ENCODE measurements at places on chromosomes 13 and 19.

GRCh38 chr13:94548821-94549231 is 47.1 kb downstream of the TGDS start:
- DNase-seq, result no peak

DNA sequence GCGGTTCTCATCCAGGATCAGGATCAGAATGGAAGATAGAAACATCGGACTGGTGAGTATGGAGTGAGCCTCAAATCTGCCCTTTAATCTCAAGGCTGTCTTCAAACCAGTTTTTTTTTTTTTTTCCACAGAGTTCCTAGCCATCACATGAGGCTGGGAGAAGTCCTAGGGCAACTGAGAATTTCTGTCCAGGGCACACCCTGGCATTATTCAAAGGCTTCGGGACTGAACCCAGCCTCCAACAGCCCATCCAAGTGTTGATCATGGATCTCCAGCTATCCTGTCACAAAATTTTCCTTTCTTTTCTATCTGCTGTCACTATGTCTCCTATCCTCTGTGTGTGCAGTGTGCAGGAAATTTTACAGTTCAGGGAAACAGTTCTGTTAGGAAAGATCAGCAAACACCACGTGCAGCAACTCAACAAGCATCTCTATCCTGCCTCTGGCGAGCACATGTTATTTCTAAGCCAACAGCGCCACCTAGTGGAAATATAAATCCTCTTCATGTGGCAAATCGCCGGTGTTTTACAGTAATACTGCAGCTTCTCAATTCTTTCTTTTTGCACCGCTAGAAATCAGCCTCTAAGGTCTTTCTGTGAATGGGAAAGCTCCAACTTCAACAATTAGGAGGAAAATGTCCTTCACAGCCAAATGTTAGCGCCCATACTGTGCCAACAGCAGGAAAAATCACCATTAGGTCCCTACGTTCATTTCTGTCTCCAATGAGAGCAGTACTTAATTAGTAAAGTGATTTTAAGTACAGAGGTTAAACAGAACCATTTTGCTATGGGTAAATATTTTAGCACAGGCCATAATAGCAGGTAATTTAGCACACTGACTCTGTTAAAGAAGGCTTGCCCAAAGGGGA is 21.4 kb upstream of the ZNF181 start:
- DNase-seq, result no peak

- no peak for DNase-seq
These were observed 88.2 kb upstream of the ARGLU1 start for GRCh38 chr13:106656186-106656585.

GRCh38 chr19:11560404-11561051 is 1.5 kb upstream of the ELOF1 start:
- no peak for DNase-seq

- DNase-seq, result no peak
These were observed 276.4 kb downstream of the KCNRG start for GRCh38 chr13:50291611-50292010.

DNA sequence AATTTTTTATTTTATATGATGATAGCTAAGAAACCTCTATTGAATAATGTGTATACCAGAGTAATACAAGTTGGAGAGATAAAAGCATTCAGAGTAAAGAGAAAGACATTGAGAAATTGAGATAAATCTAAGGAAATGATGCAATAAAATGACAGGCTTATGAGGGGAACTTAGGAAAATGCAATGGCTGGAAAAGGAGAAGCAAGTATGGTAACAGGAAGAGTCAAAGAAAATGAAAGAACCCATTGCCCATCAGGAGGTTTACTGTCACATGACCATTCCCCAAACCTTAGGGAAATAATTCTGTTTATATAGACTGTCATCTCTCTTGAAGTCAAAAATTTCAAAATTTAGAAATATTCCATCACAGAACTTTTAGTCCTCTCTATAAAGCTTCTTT is 808.0 kb upstream of the PRR20A start:
- DNase-seq, result no peak

- DNase-seq, result no peak
These were observed 24.4 kb upstream of the OR7C2 start for GRCh38 chr19:14916848-14917247.

DNA sequence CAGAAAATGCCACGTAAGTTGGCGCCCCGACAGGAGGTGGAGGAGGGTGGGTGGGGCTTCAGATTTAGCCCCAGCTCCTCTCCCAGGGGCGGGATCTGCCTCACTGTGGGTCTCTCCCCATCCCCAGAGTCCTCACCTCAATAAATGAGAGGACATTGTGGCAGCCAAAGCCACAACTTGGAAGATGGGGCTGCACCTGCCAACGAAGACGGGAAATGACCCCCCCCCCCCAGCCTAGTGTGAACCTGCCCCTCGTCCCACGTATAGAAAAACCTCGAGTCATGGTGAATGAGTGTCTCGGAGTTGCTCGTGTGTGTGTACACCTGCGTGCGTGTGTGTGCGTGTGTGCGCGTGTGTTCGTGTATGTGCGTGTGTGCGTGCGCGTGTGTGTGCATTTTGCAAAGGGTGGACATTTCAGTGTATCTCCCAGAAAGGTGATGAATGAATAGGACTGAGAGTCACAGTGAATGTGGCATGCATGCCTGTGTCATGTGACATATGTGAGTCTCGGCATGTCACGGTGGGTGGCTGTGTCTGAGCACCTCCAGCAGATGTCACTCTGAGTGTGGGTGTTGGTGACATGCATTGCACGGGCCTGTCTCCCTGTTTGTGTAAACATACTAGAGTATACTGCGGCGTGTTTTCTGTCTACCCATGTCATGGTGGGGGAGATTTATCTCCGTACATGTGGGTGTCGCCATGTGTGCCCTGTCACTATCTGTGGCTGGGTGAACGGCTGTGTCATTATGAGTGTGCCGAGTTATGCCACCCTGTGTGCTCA is 1.5 kb upstream of the TRAPPC5 start:
- DNase-seq, result no peak

GRCh38 chr13:105127732-105128131 is 1407.7 kb downstream of the EFNB2 start:
- DNase-seq, result no peak

DNA sequence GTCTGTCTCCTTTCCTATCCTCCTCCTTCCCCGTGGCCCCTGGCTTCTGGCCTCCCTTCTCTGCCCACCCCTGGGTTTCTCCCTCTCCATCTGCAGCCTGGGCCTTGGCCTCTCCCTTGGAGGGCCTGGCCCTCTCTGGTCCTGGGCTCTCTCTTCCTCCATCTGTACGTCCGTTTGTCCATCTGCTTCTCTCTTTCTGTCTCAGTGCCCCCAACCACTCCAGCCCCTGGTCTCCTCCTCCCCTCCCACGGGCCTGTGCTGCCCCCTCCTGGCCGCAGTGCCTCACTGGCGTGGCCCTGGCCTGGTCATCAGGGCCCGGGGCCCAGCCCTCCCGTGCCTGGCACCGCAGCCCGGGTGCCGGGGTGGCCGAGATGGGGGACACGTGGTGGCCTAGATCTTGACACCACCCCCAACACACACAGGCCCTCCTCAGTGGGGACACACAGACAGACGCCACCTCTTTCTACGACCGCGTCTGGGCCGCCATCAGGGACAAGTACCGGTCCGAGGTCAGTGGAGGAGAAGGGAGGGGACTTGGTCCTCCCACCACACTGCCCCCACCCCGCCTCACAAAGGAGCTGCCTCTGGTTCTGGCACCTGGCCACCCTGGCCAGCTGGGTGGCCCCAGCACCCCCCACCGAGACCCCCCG is 11.3 kb downstream of the PRKCSH start:
- DNase-seq, result no peak

- no peak for DNase-seq
These were observed 10.7 kb downstream of the PTGIR start for GRCh38 chr19:46614114-46614722.

GRCh38 chr19:18273561-18274218 is 562 bp downstream of the IQCN start:
- no peak for DNase-seq

GRCh38 chr13:75327135-75327510 is 154.8 kb downstream of the TBC1D4 start:
- no peak for DNase-seq
